ENCODE measurements at places on chromosomes 5 and 9.

DNA sequence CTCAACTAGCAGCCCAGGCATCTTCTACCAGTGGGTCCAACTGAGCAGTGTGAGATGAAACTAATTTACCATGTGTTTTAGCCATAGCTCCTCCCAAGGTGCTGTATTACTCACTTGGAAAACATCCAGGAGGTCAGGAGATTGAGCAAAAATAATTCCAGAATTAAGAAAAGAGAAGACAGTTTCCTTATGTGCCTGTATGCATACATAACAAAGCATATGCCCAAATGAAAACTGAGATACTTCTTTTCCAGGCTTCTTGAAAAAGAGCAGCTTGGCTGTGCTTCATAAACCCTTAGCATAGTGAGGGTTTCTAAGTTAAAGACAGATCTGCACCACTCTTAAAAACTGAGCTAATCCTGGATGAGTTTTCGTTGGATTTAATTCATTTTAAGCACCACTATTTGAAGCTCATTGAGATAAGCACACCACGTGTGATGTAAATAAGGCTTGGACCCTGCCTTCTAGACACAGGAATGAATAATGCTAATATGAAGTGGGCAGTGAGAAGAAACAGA is 119.4 kb downstream of the ADAMTS12 start:
- no peak for DNase-seq

DNA sequence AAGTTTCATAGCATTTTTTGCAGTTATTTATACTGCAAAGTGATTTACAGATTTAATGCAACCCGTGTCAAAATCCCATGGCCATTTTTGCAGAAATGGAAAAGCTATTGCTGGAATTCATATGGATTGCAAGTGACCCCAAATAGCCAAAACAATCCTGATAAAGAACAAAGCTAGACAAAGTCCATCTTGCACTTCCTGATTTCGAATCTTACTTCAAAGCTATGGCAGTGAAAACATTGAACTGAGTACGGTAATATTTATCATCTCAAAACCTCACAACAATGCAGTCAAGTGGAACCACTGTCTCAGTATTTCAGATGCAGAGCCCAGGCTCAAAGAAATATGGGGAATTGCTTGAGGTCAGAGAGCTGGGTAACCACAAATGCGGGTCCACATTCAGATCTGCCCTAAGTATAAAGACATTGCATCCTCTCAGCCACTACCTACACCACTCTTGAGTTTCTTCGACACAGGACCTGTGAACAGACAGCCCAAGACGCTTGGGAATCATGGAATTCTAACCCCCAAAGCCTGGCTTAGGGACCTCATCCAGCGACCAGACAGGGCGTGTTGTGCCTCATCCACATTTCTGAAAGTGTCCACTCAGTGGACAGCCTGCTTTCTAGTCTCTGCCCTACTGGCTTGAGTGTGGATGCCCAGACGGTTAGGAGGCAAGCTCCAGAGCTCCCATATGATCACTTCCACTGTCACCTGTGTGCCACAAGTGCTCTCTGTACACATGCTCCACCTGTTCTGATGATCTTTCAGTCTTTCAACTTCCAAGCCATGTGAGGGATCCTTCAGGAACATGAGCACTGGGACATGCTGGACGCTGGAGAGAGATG is 39.3 kb upstream of the KCNIP1 start:
- no peak for DNase-seq

GRCh38 chr5:110341836-110342235 is 384.6 kb downstream of the TMEM232 start:
- DNase-seq: no peak

GRCh38 chr9:99079542-99079941 is 25.4 kb upstream of the TGFBR1 start:
- no peak for DNase-seq

DNA sequence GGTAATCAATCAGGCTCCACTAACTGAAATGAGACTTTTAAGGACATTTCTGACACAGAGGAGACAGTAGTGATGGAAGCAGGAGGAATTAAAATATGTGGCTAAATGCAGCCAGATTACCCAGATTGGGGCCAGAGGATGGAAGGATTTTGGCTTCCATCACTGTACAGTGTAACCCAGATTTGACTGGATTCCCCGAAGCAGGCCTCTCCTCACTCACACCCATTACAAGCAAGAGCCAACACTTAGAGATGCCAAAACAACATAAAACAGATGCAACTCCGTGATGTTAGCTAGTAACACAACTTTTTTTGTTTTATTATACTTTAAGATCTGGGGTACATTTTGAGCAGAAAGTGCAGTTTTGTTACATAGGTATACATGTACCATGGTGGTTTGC is 17.6 kb downstream of the TEK start:
- DNase-seq: no peak

GRCh38 chr5:86749841-86750240 is 132.1 kb downstream of the COX7C start:
- no peak for DNase-seq

Measured in iPS DF 6.9 (cell line).